ENCODE measurements at places on chromosomes 2 and 18. TPM values are rescaled to one million over a fixed set of nuclear protein-coding genes. Genes with fewer than 3 reads are reported as not detected.

DNA sequence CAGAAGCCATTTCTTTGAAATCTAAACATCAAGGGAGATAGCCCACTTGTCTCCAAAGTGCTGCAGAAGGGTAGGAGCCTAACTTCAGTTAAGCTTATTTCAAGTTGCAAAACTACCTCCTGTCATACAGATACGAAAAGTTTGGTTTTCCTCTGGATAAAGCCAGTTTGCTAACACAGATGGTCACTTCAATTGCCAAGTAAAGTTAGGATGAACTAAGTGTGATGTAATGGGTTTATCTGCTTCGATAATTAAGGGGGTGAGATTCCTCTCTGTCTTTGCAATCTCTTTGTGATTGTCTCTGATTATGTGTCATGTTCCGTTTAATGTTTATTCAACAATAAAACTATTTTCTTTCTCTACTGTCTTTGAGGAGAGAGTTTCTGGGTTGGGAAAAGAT, 156.4 kb downstream of the SLC39A10 start:
- DNase-seq = no peak

- DNase-seq = no peak
Measured at GRCh38 chr2:15860760-15861159, 79.6 kb upstream of the MYCN start.

DNA sequence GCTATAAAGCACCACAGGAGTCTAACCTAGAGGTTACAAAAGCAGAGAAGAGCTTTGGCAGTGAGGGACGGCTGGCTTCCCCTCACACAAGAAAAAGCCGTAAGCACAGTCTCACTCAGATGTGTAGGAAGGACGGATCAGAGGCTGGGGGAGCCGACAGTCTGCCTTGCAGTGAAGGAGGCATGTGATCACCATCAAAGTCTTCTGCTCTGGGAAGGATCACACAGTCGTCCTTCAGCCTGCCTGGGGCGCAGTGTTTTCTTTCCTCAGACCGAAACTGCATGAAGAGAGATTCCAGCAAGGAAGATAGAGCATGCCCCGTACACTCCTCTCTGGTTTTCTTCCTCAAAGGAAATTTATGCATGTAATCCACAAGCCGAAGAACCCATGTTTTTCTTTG, 24.1 kb downstream of the GATA6 start:
- no peak for DNase-seq

- DNase-seq = no peak
Measured at GRCh38 chr2:23002234-23002633, 382.7 kb upstream of the KLHL29 start.

GRCh38 chr2:122519821-122520611, 764.6 kb downstream of the TSN start:
- DNase-seq = no peak

GRCh38 chr2:144159240-144159639, 360.7 kb downstream of the ZEB2 start:
- no peak for DNase-seq

- no peak for DNase-seq
Measured at GRCh38 chr2:201754717-201755415, 25.9 kb downstream of the ALS2 start.

Gene CAPN14
- 0.52 TPM for total RNA-seq

DNA sequence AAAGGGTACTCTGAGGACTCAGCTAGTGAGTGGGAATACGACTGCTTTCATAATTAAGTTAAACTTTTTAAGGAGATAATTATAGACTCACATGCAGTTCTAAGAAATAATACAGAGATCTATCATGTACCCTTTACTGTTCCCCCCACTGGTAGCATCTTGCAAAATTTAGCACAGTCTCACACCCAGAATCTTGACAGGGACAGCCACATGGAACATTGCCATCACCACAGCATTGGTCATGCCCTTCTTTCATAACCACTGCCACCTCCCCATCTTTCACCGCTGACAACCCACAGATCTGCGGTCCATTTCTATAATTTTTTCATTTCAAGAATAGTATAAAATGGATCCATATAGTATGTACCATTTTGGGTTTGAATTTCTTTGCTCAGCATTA, 37.8 kb downstream of the ARHGEF4 start:
- no peak for DNase-seq

GRCh38 chr2:46179037-46179621, 118.1 kb upstream of the EPAS1 start:
- peak; percentile 63 for DNase-seq

GRCh38 chr2:33425586-33426031, 50.8 kb upstream of the RASGRP3 start:
- no peak for DNase-seq

GRCh38 chr2:200435379-200435778, 74.5 kb downstream of the KCTD18 start:
- no peak for DNase-seq

GRCh38 chr2:84088656-84089055, 370.4 kb downstream of the SUCLG1 start:
- DNase-seq = no peak

Gene CCDC178
- 0.24 TPM for total RNA-seq

DNA sequence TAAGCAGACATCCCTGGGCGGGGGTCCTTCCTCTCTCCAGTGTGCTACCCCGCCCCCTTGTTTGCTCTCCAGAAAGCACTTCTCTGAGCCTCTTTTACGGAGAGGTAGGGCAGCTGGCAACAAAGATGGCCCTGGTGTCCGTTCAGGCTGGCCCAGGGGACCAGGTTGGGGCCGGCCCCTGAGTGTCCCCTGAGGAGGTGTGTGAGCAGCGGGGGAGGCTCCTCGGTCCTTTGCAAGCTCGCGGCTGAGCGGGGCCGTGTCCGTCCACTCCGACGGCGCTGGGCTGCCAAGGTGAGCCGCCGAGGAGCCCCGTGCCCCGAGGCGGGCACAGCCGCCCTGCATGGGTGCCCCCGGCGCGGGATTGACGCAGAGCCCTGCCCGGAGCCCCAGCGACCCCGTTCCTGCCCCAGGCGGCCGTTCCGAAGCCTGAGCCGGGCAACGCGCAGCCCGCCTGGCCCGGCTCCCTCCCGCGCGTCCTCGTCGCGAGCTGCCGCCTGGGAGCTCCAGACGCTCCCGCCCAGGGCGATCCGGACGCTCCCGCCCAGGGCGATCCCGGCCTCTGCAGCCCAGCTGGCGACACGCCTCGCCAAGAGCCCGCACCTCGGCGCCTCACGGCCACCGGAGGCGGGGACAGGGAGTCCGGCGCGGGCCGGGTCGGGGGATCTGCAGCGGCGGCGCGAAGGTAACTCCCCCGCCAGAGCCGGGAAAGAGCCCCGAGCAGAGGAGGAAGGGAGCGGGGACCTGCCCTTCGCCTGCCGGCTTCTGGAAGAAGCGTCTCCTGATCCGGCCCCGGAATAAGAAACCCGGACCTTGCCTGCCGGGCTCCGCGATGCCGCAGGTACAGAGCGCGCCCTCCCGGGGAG, at the start of gene PROKR1:
PROKR1 (plus strand) TSS at position 569 of the 863 bp plus-strand sequence. CDS start 2,243 bp downstream, outside the sequence.
- DNase-seq = no peak

Gene SCYGR4
- total RNA-seq = not detected

- no peak for DNase-seq
Measured at GRCh38 chr2:139480161-139480650, 700.0 kb upstream of the NXPH2 start.

- DNase-seq = no peak
Measured at GRCh38 chr2:196136151-196136550, 35.2 kb downstream of the STK17B start.

Gene HOXD13
- not detected for total RNA-seq
